ENCODE measurements at places on chromosomes 5 and 9. TPM values are rescaled to one million over a fixed set of nuclear protein-coding genes. Genes with fewer than 3 reads are reported as not detected.

GRCh38 chr9:100167915-100168654, 69.0 kb downstream of the INVS start:
- no peak for DNase-seq

- DNase-seq = no peak
Observed at GRCh38 chr5:59354811-59355210, 538.7 kb downstream of the PDE4D start.

GRCh38 chr5:143181173-143181572, 222.3 kb downstream of the NR3C1 start:
- no peak for DNase-seq

DNA sequence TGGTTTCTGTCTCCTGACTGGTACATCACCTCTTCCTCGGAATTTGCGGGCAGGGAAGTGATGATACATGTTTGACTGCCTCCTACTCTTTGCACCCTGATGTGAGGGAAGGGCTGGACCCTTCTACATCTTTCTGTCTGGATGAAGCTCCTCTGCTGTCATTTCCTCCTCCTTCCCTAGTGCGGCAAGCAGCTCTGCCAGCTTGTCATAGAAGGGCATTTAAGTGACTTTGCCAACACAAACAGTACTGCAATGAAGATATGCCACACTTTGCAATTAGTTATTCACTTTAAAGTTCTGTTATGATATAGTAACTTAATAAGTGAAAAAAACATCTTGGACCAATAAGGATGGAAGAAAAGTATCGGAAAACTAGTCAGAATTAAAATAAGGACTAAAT, 48.5 kb upstream of the ABL1 start:
- DNase-seq = no peak

GRCh38 chr5:148060881-148061280, 2.9 kb upstream of the SPINK5 start:
- no peak for DNase-seq

DNA sequence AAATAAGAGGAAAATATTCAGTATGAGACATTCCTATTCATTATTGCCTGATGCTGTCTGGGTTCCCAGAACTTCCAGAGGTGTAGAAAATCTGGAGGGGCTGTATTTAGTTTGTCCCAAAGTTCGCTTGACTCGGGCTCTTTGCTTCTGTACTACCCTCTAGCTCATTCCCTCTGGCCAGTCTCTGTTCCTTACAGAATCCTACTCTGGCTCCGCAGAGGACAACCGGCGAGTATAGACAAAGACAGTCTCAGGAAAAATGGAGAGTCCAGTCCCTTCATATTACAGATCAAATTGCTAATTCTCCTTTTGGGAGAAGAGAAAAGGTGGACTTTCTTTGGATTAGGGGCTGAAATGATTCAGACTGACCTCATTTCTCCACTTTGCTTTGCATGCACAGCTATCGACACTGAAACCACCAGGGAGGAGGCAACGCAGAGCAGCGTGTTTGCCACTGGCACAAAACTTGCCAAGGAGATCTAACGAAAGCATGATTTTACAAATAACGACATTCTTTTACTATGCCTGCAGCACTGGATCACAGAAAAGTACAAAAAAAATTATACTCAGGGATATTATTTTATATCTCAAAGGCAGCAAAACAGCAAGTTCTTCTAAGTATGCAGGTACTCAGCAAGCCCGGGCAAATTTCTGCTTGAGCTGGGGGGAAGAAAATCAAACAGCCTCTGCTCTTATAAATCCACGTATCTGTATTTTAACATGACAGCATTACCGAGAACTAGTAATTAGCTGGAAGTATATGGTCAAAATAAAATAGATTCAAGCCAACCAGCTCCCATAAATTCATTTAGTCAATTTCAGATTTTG, 279.7 kb downstream of the NPR3 start:
- no peak for DNase-seq

DNA sequence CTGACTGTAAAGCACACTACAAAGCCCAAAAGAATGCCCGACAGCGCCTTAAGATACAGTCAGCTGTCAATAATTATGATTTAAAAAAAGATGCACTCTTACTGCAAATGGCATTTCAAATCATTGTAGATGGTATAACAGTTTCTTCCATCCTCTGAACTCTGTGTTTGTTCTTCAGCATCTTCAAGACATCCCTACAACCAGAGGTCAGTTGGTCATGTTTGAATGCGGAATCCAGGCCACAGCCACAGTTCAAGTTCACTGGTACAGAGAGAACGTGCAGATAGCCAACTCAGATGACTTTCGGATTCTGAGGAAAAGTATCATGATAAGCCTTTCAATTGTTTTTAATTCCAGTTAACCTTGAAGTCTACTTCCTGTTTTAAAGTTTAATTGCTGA, 8.7 kb upstream of the MYOT start:
- DNase-seq = no peak

DNA sequence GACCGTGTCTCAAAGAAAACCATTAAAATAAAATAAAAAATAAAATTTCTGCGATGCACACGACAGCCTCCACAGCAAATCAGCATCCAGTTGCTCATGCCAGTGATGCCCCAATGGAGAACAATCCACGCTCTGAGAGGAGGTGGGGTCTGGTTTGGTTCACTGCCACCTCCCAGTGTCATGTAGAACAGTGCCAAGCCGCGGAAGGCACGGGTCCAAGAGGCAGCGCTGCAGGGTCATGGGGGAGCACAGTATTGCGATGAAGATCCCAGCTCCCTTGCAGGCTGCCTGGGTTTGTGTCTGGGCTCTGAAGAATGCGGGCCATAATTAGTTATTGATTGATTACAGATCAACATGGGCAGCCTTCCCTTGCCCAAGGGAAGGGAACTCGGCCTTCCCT, 6.1 kb upstream of the CACFD1 start:
- DNase-seq = no peak

DNA sequence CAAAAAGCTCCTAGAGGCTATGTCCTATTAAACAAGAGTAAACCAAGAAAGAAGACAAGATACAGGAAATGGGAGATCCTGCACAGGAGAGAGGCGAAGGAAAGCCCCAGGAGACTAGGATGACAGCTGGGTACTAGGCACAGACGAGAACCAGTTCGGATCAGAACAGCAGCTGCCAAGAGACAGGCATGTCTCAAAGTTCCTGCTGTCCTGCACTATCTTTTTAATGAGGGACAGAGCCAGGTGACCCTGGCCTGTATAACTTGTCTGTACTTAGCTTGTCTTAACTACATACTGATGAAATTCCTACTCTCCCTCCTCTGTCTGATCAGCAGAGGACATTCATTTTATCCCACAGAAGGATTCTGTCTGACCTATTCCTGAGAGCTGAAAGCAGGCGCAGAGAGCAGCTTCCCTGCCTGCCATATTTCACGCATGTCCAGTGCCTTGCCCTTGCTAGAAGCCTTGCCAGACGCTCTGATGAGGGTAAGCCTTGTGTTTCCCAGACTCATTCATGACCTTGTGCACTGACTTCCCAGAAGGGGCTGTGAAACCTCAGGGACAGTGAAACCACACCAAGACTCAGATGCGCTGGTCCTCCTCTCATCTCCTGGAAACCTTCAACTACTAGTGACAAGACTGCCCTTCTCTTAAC, 24.7 kb downstream of the TSC1 start:
- DNase-seq = no peak

DNA sequence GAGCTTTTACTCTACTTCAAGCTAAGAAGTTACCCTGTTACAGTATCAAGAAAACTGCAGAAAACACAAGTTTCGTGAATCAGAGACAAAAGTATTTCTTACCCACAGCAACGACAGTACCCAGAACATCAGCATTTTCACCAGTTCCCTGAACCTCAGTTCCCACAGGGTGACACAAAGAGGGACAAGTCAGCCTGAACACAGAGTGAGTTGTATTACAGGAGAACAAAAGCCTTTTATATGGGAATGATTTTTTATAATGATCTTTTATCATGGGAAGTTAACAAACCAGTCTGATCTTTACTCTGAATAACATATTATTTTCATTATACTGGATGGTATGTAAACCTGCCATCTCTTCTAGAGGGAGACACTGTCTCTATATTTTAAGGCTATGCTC, 139.0 kb upstream of the ITGA1 start:
- no peak for DNase-seq

DNA sequence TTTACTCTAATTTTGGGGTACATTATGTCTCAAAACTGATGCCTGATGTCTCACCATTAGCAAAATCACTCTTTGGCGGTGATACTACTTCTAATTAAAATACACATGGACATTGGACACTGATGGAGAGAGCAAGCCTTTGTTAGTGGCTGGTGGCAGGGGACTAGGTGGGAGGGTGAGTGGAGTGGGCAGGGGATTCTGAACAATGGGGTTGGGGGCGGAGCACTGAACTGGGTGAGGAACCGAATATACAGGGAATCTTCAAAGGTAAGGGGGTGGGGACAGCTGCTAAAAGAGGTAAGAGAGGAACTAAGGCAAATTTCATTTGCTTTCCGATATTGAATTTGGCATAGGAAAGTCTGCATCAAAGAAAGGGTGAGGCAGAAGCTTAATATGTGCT, 88.8 kb downstream of the CARTPT start:
- DNase-seq = no peak

GRCh38 chr5:172690258-172691075, 49.4 kb downstream of the NEURL1B start:
- DNase-seq = no peak

- DNase-seq = no peak
Observed at GRCh38 chr9:71681708-71682272, 86.5 kb downstream of the CEMIP2 start.

GRCh38 chr9:107218829-107219485, 64.1 kb upstream of the RAD23B start:
- no peak for DNase-seq

DNA sequence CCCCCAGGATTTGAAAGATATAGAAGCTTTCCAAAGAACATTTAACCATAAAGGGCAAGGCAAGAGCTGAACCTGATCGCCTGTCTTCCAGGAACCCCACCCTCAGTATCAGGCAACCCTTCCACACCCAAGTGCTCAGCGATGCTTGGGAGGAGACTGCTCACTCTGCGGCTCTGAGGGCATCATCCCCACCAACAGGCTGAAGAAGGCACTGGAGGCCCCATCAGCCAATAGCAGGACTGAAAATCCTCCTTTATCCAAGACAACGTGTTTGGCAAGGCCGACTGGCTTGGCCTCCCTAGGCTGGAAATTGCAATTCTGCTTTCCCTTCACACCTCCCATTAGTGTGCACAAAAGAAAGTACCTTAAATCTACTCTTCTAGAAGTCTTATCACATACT, 1.4 kb upstream of the PPP2CA start:
- peak; percentile 30 for DNase-seq

- DNase-seq = no peak
Observed at GRCh38 chr5:88226881-88227450, 41.7 kb downstream of the TMEM161B start.

IL9 gene
- total RNA-seq = not detected

MSMP gene
- not detected for total RNA-seq

TEX48 gene
- not detected for total RNA-seq

CD74 gene
- 401 TPM for total RNA-seq

CEL gene
- 0.30 TPM for total RNA-seq

Data from CD8-positive, alpha-beta T cell (primary cell).